Stimulated activated CD4-positive, alpha-beta T cell treated with anti-CD3 and anti-CD28 coated beads, TNF-alpha, amount 100 ng/mL, for 1 hour (primary cell): ENCODE measurements at places on chromosomes 12 and 14.

DNA sequence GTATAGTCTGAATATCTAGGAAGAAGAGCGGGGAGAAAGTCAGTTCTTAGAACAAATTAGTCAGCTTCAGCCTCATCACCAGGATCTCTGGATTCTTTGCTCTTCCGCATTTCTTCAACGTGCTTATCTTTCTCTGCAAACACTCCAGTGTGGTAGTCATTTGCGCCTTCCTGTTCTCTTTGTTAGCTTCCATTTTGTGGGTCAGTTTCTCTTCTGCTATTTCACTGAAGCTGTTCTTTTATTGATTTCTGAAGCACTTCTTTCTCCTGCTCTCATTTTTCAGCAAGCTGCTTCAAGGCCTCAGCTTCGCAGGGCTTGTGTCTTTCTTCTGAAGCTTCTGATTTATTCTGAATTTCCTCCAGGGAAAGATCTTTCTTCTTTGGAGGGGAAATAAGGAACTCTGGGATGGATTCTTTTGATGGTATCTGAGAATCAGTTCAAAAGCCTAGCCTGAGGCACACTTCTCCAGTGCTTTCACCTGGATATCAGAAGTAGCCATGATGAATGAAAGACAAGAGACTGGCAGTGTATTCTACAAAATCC is 13.5 kb downstream of the AMN1 start:
- no peak for DNase-seq

DNA sequence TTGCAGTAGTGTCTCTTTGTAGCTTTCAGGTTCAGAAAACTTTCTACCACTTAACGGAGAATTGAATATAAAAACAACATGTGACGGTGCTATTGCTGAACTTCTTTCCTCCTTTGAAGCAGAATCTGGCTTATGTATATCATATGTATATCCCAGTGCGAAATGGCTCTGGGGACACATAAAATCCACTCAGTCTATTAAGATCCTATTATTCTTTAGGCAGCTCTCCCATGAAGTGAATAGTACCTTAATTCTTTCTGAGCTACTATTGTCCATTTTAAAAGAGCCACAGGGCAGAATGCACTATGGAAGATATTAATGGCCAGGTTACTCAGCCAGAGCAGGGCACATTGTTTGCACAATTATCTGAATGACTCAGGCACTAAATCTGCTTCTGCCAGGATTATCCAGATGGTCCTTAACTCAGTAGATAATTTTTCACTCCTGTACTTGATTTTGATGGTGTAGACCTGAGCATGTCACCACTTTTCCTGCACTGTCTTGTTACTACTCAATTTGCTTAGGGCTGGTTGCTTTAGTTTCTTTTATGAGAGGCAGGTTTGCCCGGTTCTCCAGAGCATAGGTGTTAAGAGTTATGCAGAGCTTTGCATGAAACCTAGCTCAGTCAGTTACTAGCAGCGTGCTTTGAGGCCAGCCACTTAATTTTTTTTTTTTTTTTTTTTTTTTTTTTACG is 5.5 kb downstream of the CNTN1 start:
- no peak for DNase-seq

DNA sequence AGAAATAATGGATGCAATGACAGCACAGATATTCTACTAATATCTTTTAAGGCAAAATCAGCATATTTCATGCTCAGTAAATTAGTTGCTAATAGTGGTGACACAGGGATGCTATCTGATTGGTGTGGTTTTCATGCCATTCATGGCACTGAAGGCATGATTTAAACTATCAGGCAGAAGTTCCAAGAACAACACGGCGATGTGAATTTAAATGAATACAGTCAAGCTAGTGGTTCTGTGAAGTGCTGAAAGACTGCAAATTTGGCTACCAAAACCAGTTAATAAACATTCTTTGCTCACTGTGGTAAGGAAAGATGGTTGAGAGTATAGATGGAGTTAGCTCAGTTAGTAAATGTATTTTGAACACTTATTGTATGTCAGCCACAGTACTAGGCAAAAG is 272.0 kb upstream of the DIO2 start:
- DNase-seq: no peak

- DNase-seq: no peak
Observed at GRCh38 chr14:102419716-102420115, 57.0 kb downstream of the TECPR2 start.

- DNase-seq: no peak
Observed at GRCh38 chr14:69955855-69956845, 76.9 kb downstream of the SMOC1 start.

- no peak for DNase-seq
Observed at GRCh38 chr12:644818-645552, 18.3 kb downstream of the NINJ2 start.

- no peak for DNase-seq
Observed at GRCh38 chr12:89858718-89859117, 150.1 kb upstream of the ATP2B1 start.

DNA sequence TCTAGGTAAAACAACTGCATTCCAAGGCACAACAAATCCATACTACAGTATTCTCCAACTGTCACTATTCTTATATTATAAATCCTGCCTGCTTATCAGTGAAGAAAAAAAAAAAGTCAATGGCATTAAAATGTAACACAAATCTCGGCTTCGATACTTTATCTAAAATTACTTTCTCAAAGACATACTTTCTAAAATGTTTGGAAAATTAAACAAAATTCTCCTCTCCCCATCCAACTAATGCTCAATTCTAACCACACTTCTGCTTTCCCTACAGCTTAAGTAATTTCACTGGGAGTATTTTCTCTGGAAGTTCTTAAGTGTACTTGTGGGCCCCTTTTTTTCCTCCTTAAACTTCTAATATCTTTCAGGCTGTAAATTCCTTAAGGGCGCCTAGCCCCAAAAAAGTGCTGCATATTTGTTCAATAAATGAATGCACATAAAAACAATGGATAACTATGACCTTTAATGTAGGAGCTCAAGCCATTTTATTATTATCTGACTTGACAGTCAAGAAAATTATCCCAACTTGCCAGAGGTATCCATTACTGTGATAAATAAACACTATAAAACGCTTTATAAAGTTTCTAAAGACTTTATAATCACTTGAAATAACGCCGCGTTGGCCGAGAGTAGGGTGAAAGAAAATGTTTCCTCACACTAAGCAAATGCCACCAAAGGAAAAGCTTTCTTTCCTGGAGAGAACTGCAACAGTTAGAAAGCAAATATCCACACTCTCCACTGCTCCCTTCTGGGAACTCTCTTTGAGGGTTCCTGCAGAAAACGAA is 977 bp downstream of the HEATR5A start:
- DNase-seq: no peak

- no peak for DNase-seq
Observed at GRCh38 chr12:93636708-93637107, 40.5 kb upstream of the CRADD start.

GRCh38 chr12:79555028-79555925 is 135.5 kb downstream of the PAWR start:
- no peak for DNase-seq

- DNase-seq: no peak
Observed at GRCh38 chr12:98371419-98371818, 144.0 kb upstream of the TMPO start.

- DNase-seq: no peak
Observed at GRCh38 chr12:96364092-96364700, 36.0 kb downstream of the CDK17 start.

DNA sequence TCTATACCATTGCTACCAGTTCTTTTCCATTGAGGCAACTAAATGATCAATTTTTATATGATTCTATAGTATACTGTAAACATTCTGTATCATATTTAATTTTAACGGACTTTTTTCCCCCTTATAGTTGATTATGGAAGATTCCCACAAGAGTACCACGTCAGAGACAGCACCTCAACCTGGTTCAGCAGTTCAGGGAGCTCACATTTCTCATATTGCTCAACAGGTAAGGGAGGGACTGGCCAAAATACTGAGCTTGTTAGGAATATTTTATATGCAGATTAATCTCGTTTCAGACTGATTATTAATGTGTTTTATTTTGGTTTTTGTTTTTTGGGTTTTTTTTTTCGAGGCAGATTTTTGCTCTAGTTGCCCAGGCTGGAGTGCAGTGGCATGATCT is 16.1 kb downstream of the ATF1 start:
- no peak for DNase-seq

GRCh38 chr12:115648463-115648862 is 629.0 kb downstream of the MED13L start:
- no peak for DNase-seq

DNA sequence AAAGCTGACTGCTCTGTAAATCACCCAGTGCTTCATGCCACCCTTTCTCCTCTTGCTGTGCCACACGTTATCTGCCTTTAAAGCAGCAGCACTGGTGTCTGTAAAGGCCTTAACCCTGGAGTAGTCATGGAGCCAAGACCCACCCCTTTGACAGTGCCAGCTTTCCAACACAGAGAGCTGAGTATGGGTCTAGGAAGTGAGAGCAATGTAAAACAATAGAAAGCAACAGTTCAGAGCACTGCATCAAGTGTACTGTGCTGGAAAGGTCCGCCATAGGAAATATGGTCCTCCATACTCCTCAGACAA is 139.5 kb downstream of the DAD1 start:
- no peak for DNase-seq

GRCh38 chr12:43288671-43289425 is 263.2 kb downstream of the ADAMTS20 start:
- DNase-seq: no peak

DNA sequence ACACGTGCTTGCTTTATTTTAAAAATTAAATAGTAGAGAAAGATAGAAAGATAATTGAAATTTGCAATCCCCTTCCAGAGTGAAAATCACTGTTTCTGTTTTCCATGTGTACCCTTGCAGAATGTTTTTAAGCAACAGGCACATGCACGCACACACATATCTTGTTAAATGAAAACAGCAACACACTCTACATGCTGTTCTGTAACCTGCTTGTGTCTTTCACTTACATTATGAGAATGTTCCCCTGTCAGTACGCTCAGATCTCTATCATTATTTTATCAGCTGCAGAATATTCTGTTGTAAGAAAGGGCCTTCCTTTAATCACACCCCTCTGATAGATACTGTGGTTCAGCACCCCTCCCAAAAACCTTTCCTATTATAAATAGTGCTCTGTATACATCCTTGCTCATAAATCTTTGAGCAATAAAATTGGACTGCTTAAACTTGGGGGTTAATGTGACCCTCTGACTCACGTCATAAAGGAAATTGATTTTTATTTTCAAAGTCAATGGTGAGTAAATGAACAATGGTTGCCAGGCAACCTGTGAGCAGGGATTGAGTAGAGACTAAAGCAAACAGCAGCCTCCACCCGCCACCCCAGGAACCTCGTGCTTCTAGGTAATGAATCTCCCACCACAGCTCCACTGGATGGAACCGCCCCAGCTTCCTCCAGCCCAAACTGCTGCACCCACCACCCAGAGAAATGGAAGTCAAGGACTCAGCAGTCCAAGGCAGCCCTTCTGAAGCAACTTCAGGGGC is 31.9 kb upstream of the CHGA start:
- no peak for DNase-seq

DNA sequence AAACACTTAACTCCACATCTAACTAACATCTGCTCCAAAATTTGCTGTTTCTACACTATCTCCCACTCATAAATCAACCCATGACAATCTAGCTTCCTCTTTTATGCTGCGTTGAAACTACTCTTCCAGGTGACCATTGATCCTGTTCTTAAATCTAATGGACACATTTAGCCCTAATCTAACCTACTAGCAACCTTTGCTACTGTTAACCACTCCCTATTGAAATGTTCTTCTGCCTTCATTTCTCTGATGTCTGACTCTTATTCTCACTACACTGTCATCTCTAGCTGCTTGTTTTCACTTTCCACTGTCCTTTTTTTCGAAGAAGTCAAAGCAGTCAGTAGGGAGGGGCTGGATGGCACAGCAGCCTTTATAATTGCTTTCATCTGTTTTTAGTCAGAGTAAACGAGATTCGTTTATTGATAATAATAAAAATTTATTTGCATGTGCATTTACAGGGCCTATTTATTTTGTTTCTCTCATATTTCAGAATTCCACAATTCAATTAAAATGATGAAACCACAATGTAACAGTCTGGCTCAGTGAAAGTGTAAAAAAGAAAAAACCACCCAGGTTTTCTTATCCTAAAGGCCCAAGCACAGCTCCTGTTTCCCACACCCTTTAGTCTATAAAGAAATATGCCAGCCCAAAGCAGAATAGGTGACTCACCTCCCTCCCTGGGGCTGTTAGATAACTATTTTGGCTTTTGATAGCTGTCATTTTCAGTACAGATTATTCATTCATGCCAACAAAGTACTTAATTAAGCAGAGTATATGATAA is 44.9 kb downstream of the ATP2B1 start:
- DNase-seq: no peak

GRCh38 chr12:124713041-124713435 is 145.6 kb upstream of the NCOR2 start:
- DNase-seq: no peak

DNA sequence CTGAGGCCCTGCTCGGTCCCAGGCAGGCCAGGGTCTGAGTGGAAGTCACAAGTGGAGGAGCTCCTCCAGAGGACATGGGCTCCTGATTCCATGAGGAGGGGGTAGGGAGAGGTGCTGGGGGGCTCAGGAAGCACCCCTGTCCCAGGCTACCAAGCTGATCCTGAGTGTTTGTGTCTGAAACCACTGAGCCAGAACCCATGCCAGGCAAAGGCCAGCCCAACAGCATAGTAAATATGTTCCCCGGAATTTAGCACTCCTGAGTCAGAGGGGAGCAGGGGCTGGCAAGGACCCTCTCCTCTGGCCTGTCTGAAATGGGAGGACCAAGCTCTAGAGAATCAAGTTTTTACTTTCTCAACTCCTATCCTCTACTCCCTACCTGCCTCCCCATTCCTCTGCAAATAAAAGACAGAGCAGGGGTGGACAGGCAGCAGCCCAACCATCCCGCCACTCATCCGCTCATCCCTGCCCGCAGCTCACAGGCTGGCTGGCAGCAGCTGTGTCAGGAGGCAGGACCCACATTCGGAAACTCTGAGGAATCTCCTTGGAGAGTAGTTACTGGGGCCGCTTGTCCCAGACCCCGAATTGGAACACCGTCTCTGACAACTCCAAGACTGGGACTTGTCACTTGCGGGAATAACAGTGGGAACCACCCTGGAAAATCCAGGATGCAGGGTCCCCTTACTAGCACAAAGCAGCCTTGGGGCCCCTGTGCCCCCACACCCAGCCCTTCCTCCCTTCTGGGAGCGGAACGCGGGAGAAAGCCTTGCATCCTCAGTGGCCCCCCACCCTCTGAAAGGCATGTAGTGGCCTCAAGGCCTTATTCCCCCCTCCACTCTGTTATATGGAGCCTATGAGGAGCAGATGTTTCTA is 102.5 kb downstream of the ZFP36L1 start:
- DNase-seq: no peak

- no peak for DNase-seq
Observed at GRCh38 chr12:6199531-6200255, 507 bp upstream of the CD9 start.
